ENCODE measurements at places on chromosomes 13 and 19.
A peak's percentile ranks its signal among the peaks of the same experiment; 100 is the strongest.

GRCh38 chr13:30112602-30113435 is 194.5 kb downstream of the KATNAL1 start:
- DNase-seq = no peak

GRCh38 chr19:39941615-39942365 is 7.4 kb upstream of the FCGBP start:
- DNase-seq = no peak

DNA sequence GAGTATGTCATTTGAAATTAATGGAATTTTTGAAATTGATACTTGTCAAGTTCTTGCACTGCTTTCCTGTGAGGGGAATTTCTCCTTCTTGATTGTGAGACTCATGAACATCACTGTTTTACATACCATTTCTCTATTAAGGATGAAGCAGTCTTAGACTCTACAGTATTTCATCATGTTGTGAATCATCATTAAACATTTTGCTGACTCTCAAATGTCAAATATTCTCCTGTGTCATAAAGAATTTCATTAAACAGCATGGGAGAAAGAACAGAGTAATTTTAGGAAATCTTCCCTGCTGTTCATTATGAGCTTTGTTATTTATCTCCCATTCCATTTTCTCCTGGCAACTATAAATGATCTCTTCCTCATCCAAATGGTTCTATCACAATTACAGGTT is 729.0 kb downstream of the PCDH9 start:
- no peak for DNase-seq

DNA sequence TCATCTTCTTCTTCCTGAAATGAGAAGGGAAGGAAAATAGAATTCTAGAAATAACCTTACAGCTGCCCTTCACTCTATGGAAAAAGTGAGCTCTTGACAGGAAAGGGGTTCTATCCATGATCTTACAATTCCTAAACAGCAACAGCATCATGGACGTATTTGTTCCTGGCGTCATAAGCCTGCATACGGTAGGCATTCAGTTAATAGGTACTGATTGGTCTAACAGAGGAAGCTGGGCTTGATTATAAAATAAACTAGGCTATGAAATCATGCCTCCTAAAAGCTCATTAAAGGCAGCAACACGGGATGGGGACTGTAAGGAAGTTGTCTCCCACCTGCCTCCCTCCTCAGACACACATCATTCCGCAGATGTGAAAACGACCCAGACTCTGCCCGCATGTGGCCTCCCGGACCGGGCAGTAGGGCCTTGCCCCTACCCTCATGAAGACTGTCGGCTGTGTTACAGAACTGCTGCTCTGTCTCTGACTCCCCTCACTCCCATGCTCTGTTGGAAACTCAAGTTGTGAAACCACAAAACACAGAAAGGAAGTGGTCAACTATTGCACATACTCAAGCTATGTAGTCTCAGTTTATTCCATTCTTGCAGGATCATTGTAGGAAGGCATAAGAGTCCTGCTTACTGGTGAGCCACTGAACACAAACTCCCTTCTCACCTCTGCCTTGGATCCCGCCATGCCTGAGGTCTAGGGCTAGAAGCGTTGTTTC is 129.8 kb downstream of the DLEU7 start:
- no peak for DNase-seq

DNA sequence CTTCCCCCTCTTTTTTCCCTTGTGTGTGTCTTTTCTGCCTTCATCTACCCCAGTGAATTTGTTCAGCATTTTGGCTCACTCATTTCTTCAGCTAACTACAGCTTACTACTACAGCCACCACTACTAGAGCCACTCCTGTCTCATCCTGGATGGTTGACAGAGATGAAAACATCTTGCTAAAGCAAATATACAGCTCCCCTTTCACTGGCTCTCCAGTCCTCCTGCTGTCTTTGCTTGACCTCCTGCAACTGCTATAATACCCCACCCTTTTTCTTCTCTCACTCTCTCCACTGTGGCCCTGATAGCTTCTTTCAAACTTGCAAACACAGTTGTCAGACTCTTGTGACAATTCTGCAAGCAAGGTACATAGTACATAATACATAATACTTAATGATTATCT is 523.6 kb downstream of the DCT start:
- no peak for DNase-seq

- DNase-seq = no peak
These were observed 2.5 kb downstream of the USP12 start for GRCh38 chr13:27168906-27169657.

GRCh38 chr13:102897371-102898138 is 51.7 kb downstream of the ERCC5 start:
- DNase-seq = no peak

DNA sequence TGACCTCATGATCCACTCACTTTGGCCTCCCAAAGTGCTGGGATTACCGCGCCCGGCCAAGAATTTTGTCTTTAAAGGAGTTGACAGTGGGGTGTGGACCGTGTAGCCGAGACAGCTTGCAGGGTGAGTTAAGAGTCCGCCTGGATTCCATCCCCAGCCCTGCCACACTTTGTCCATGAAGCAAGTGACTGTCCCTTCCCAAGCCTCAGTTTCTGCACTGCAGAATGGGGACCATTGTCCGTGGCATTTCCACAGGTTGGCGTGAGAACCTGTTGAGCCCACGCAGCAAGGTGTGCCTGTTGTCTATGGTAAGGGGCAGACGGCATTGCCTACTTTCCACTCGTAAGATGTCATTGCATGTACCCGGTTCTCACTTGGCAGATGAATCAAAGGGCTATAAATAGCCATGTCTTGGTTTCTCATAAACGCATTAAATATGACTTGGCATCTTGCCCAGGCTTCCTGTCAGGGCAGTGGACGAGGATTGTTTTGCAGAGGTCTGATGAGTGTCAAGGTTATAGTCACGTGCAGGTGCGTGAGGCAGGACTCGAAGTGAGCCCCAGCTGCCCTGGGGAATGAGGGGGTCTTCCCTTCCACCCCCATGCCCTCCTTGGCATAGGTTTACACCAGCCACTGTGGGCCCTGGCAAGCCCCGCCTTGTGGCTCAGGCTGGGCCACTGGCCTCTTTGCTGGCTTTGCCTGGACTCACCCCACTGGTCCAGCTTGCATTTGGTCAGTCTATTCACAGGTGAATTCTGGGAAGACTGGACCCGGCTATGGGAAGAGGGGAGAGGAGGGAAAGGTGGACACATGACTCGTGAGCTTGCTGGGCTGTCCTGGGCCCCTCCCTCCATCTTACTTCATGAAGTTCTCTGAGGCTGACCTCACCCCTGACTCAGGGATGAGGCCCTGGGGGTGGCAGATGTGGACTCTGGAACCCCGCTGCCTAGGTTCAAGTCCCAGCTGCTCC is 14.6 kb downstream of the FAM187B start:
- no peak for DNase-seq

DNA sequence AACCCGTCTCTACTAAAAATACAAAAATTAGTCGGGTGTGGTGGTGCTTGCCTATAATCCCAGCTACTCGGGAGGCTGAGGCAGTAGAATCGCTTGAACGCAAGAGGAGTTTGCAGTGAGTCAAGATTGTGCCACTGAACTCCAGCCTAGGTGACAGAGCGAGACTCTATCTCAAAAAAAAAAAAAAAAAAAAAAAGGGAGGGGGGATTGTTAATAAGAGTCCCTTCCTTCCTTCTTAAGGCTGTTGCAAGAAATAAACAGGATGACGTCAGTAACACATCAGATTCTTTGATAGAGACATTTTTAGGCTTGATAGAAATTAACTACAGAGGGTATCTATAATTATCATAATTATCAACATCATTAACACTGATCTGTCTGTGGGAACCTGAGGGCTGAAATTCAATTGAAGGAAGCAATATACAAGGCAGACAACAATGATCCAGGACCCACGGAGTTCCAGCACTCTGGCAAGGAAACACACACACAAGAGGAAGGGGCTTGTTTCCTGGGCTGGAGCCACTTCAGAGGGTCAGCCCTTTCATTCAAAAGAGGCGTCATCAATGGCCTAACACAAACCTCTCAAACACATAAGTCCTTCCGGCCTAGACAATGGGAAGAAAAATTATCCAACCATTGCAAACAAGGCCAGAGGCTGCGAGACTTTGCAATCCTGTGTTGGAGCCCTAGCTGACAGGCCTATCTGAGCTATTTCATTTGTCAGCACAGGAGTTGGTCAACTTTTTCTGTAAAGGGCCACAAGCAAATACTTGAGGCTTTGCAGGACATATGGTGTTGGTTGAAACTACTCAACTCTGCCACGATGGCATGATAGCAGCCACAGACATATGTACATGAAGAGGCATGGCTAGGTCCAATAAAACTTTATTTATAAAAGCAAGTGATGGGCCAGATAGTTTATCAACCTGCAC is 105.2 kb downstream of the INSR start:
- no peak for DNase-seq

DNA sequence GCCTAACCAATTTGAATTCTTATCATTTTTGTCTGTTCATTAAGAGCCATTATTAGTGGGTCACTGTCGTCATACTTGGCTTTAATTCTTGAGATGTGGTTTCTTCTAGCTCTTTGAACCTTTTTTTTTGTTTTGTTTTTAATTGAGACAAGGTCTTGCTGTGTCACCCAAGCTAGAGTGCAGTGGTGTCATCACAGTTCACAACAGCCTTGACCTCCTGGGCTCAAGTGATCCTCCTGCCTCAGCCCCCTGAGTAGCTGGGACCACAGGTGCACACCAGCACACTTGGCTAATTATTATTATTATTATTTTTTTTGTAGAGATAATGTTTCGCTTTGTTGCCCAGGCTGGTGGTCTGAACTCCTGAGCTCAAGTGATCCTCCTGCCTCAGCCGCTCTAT is 25.8 kb upstream of the LDLR start:
- no peak for DNase-seq

GRCh38 chr19:45413497-45413896 is 7.1 kb downstream of the POLR1G start:
- DNase-seq = no peak

- no peak for DNase-seq
These were observed 42.1 kb upstream of the C1QTNF9 start for GRCh38 chr13:24267274-24267673.

- no peak for DNase-seq
These were observed 143.8 kb upstream of the RXFP2 start for GRCh38 chr13:31595563-31595962.

GRCh38 chr19:47094557-47095475 is 18.8 kb downstream of the ZC3H4 start:
- no peak for DNase-seq

DNA sequence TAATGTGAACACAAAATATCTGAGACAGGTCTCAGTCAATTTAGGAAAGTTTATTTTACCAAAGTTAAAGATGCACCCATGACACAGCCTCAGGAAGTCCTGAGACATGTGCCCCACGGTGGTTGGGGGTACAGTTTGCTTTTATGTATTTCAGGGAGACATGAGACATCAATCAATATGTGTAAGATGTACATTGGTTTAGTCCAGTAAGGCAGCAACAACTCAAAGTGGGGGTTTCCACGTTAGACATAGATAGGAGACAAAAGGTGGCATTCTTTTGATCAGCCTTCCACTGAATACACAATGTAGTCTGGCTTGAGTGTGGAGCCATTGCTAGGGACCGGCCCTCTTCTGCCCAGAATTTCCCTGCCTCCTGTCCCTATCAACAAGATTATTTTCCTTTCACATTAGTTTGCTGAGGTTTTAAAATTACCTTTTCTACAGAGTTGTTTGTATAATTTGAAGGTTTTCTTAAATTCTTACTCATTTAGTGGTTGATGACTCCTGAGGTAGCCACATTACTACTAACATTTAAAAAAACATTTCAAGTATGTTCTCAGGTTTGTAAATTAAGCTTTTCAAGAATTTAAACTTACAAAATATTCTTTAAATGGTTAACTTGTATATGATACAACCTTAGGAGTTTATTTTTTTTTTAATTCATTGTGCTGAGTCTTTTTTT is 33.2 kb downstream of the RNASEH2B start:
- DNase-seq = no peak

GRCh38 chr19:37931881-37932655 is 25.1 kb downstream of the SIPA1L3 start:
- DNase-seq = peak; percentile 53

DNA sequence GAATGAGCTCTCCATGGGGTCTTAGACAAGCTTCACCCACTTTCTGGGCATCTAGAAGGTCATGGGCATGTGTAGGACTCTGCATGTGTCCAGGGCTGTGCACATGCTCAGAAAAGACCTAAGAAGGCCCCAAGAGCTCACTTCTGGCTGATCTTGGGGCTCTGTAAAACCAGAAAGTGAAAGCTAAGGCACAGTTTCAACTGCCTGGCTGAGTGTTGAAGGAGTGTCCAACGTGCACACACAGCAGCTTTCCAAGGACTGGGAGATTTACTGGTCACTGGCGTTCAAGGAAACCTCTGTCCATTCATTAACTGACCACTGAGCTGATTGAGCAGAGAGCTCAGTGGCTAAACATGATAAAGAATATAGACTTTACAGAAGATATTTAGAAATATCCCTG is 137.9 kb downstream of the KATNAL1 start:
- no peak for DNase-seq

DNA sequence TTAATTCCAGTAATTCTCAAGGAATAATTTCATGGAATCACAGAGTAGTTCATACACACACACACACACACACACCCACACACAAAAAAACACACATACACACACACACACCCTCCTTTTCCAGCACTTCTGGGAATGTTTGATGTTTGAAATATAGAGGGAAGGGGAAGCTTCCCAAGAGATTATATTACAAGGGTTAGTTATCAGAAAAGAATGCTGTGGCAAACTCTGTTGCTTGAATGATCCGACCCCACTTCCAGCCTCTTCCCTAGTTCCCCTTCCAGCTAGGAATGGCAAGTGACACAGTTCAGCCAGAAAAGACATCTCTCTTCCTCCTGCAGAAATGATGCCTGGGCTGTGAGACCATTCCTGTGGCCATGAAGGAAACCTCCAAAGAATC is 49.9 kb downstream of the KCTD12 start:
- no peak for DNase-seq

DNA sequence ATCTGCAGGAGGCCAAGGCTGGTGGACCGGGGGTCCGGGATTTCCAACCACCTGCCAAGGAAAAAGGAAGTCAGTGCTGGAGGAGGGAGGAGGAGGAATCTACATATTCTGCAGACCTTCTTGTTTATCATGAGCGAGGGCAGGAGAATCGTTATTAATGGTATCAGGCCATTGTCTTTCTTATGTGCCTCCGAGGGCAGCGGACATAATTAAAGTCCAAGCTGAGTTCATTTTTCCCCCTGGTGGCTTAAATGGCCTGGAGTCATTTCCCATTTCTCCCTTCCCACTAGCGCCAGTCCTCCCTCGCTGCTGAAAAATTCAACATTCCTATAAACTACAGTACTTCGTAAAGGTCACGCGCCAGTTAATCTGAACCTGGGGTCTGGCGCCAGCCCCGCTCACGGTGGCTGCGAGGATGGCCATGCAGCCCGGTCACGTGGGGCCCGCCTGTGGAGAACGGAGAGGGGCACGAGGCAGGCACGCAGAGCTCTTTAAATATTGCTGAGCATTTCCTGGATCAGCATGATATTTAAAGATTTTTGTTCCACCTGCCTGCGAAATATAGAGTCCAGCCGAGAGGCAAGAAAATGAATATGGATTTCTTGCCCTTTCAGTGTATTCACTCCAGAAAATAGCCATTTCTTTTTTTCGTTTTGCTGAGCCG is 85.2 kb upstream of the PCDH8 start:
- no peak for DNase-seq

Data from amygdala (tissue), 56 donors.